Activated T-helper 17 cell treated with anti-CD3 and anti-CD28 coated beads, Interleukin-2, amount 50 U/mL, for 72 hours (primary cell): ENCODE measurements at places on chromosomes 7 and 10.
A peak's percentile ranks its signal among the peaks of the same experiment; 100 is the strongest.

DNA sequence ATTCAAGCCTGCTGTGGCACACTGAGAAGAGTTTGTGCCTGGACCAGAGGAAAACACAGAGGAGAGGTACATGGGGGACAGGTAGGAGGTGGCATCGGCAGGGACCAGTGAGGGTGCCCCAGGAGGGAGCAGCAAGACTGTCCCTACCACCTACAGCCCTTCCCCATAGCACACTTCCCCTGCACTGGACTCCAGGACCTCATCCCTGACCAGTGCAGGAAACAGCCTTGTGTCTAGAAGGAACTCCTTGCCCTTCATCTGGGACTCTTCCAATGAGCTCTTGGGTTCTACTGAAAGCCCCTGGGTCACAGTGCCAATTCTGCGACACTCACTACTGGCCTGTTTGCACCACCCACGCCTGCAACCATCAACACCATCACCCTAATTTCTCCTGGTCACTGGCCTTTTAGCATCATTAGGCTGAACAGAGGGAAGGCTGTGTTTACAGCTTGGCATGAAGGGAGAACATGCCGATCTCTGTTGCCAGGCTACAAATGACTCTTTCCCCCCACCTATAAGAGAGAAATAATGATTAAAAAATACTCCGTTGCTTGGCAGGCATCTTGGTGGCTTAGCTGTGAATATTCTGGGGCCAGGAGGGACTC lies 371.9 kb upstream of the ZMIZ1 start:
- ATAC-seq: no peak

DNA sequence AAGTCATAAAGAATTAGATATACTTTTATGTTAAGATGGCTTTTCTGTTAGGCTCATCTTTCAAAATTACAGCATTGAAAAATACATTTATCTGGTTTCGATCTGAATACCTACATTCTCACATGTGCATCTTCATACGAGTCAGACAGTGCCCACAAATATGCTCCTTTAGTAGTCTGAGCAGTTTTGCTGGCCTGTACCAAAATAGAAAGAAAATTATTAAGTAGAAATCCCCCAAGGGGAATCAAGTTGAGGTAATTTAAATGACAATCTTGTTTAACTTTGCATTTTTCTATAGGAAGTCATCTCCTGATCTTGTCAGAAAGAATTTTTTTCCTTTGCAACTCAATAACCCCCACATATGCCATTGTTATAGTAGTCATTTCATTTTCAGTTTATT lies 287.4 kb upstream of the SEMA3D start:
- ATAC-seq: no peak

- ATAC-seq: no peak
Observed at GRCh38 chr7:100720671-100721504, 620 bp downstream of the EPO start.

DNA sequence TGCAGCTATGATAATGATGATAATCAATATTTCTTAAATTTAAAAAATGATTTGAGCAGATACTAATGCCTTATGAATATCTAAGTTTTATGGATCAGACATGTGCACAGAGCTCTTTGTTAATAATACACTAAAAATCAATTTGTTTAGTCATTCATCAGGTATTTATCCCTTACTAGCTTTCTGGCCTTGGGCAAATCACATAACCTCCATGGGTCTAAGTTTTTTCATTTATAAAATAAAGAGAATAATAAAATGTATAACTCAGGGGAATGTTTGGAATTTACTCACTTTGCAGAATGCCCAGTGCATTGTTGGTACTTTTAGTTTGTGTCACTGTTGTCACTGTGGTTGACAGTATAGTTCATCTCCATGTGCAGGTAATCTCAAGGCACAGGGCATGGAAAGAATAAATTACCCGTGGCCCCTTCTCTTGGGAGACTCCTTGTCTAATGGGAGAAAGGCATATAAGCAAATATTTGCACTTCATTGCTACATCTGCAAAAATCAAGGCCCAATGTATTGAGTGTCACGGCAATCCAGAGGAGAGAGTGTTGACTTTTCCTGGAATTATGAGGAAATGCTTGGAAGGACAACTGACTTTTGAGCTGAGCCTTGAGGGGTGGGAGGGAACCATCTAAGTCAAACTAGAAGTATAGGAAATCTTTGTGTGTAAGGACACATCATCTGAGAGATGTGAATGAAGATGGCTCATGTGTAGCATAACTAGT lies 64.7 kb upstream of the CTTNBP2 start:
- no peak for ATAC-seq

DNA sequence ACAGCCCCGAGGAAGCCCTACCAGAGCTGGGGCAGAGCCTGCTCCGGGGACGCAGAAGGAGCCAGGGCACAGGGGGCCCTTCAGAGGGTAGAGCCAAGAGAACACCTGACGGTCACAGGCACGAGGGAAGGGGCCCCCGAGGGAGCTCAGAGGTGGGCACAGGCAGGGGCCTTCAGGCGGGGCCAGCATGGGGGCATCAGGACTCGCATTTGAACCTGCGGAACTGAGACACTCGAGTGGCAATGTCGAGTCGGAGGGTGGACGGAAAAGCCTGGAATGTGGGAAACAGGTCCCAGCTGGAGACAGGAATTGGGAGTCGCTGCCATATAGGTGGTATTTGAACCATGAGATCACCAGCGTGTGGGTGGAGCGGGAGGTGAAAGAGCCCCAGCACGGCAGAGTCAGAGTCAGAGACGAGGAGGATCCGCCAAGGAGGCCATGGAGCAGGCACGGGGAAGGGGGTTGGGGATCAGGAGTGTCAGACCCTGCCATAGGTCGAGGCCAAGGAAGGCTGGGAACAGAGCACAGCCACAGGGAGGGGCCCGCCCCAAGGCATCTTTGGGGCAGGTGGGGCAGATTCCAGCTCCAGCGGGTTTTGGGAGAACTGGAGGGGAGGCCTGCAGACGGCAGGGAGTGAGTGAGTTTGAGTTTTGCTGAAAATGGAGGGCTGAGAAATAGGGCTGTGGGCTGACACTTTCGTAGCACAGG lies 13.8 kb downstream of the STK32C start:
- no peak for ATAC-seq

GRCh38 chr7:361680-362401 lies 71.9 kb downstream of the FOXL3 start:
- ATAC-seq: no peak

DNA sequence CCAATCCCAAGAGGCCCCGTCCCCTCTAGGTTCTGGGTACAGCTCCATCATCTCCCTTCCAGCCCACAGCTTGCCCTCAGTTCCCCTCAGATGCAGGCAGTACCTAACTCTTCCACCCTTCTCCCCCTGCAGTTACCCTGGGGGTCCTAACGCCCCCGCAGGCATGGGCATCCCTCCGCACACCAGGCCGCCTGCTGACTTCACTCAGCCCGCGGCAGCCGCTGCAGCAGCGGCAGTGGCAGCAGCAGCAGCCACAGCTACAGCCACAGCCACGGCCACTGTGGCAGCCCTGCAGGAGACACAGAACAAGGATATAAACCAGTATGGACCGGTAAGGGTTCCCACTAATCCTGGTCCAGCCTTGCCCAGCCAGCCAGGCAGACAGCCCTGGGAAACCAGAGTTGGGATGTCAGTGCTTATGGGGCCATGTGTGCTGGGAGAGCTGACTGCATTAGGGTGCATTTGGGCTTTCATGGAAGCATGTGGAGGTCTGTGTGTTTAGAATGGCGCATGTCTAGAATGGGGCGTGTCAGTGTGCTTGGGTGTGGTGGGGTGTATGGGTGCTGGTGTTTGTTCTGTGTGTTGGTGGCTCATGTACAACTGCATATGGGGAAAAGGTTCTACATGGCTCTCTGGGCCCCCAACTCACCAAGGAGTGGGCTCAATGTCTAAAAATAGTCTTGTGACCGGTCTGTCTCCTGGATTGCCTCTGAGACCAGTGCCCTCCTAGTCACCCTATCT lies 55.1 kb upstream of the PPIF start:
- no peak for ATAC-seq

DNA sequence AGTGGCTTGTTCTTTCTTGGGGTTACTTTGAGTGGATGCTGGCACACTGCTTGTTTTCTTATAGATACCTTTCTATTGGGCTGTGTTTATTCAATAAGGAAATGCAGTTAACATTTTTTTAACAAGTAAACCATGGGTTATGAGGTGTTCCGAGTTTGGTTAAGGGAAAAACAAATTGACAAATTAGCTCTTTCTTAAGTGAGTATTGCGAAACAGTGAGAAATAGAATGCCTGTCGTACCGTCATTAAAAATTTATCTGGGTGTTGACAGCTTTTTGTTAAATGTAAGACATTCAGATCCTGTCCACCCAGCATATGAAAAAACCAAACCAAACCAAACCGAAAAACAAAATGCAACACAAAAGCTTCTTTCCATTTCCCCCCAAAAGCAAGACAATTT lies 6.2 kb downstream of the CUX1 start:
- ATAC-seq: no peak

- no peak for ATAC-seq
Observed at GRCh38 chr7:77544518-77544917, 7.4 kb downstream of the PTPN12 start.

GRCh38 chr7:139490130-139490529 lies 6.7 kb upstream of the KLRG2 start:
- no peak for ATAC-seq

DNA sequence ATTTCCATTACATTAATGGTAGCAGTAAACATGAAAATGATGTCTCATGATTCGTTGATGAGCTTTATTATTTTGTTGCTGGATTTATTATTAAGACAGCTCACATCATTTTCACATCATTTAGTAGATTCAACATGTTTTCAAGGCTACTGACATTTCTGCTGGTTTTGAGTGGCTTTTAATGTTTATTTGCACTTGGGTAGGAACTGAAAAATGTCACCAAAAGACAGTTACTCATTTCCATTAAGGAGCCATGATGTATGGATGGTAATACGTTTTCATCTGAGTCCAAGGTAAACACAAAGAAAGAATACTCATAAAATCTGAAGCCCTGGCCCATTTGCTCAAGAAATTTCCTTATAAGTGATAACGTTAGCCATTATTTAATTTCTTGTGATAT lies 14.8 kb downstream of the PDK4 start:
- ATAC-seq: no peak

GRCh38 chr7:111012799-111013675 lies 77.9 kb upstream of the LRRN3 start:
- peak; percentile 80 for ATAC-seq

- ATAC-seq: no peak
Observed at GRCh38 chr7:94052398-94053180, 48.4 kb upstream of the BET1 start.

GRCh38 chr7:120165227-120165626 lies 107.7 kb upstream of the KCND2 start:
- no peak for ATAC-seq

DNA sequence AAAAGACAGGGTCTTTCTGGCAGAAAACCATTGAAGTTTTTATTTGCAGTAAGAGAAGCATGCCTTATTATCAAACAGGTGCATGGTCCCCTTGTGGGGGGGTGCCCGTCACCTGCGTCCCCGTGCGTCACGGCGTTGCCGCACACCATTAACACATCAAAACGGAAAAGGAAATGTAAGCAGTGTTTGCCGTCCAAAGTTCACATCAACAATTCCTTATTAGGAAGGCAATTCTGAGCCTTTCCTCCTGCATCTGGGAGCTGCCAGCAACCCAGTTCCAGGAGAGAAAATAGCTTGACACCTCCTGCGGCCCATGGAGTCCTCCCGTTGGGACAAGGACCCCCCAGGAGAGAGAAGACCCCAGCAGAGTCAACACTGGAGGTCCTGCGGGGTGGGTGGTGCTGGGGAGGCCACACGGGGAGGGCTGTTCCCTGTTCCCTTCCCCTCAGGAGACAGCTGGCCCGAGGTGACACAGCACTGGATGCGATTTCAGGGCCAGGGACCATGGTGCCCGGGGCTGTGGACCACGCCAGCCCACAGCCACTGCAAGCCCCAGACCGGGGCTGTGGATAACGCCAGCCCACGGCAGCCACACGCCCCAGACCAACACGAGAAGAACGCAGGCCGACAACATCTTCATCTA lies 39.5 kb downstream of the DIP2C start:
- ATAC-seq: no peak

DNA sequence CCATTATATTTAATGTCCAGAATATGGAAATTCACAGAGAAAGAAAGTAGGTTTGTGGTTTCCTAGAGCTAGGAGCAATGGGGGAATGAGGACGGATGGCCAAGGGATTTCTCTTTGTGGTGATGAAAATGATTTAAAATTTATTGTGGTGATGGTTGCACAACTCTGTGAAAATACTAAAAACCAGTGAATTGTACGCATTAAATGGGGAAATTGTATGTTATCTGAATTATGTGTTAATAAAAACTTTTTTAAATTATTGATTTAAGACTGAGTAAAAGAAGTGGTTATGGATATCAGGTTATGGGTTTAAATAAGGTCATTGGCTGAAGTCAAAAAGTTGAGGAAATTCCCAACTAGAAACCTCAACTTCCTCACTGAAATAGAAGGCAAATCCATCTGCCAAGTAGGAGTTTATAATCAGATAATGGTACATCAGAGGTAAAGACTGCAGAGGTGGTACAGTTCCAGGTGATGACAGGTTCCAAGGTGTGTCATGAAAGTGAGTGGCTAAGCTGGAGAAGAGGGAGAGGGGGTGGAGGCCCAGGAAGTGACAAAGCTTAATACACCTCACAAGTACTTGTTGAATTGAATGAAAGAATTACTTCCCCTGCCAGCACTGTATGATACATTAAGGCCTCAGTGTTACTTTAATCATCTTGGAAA lies 68.9 kb upstream of the CCDC71L start:
- ATAC-seq: peak; percentile 88
